Lower leg skin (tissue), 4 donors: ENCODE measurements at places on chromosomes 7 and 10. TPM values are rescaled to one million over a fixed set of nuclear protein-coding genes. Genes with fewer than 3 reads are reported as not detected.

GRCh38 chr7:143222782-143223181, 945 bp downstream of the TAS2R40 start:
- DNase-seq = no peak

GRCh38 chr10:31936086-31936485, 7.5 kb upstream of the ARHGAP12 start:
- DNase-seq = no peak

GRCh38 chr7:44735403-44736165, 13.1 kb upstream of the ZMIZ2 start:
- DNase-seq = no peak

GRCh38 chr10:117920956-117921355, 125.8 kb downstream of the RAB11FIP2 start:
- DNase-seq = peak; percentile 71

GRCh38 chr10:77635402-77636227, 2.0 kb downstream of the KCNMA1 start:
- DNase-seq = no peak

GRCh38 chr7:7772397-7772821, 54.0 kb upstream of the RPA3 start:
- DNase-seq = no peak

GRCh38 chr7:123746931-123747488, 1.8 kb downstream of the WASL start:
- no peak for DNase-seq

GRCh38 chr7:131083781-131084180, 243.9 kb upstream of the MKLN1 start:
- DNase-seq = no peak

DNA sequence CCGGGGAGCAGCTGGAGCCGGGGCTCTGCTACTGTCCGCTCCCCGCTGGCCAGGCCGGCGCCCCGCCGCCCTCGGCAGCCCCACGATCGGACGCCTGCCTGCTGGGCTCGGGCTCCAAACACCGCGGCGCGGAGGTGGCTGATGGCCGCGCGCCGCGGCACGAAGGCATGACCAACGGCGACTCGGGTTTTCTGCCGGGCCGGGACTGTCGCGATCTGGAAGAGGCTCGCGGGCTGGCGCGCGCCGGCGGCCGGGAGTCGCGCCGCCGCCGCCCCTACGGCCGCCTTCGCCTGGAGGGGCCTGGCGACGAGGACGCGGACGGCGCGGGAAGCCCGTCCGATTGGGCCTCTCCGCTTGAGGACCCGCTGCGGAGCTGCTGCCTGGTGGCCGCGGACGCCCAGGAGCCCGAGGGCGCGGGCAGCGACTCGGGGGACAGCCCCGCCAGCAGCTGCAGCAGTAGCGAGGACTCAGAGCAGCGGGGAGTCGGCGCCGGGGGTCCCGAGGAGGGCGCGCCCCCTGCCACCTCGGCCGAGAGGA, 570 bp downstream of the TBC1D12 start:
- no peak for DNase-seq

- no peak for DNase-seq
Measured at GRCh38 chr7:73644688-73645286, 20.5 kb upstream of the MLXIPL start.

- DNase-seq = no peak
Measured at GRCh38 chr10:17143055-17143690, 13.6 kb upstream of the CUBN start.

DNA sequence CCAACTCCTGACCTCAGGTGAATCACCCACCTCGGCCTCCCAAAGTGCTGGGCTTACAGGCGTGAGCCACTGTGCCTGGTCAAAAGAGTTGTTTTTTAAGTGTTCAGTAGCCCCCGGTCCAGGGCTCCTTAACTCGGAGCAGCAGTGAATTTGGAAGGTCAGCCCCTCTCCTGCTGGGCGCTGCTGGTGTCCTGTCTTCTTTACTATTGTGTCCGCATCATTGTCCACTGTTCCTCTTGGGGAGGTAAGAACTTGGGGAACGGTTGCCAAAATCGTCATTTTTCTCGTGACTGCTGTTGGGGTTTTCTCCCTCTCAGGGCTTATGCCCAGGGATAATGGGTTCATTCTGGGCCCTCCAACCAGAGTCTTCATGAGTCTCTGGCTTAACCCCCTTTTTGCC, 46.7 kb downstream of the CAMK1D start:
- no peak for DNase-seq

DNA sequence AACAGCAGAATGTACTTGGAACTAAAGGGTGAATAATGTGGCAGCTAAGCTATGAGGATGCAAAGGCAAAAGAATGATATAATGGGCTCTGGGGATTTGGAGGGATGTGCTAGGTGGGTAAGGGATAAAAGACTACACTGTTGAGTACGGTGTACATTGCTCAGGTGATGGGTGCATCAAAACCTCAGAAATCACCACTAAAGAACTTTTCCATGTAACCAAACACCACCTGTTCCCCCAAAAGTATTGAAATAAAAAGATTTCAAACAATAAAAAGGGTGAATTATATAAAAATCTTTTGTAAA, 1.6 kb upstream of the CHCHD2 start:
- no peak for DNase-seq

DNA sequence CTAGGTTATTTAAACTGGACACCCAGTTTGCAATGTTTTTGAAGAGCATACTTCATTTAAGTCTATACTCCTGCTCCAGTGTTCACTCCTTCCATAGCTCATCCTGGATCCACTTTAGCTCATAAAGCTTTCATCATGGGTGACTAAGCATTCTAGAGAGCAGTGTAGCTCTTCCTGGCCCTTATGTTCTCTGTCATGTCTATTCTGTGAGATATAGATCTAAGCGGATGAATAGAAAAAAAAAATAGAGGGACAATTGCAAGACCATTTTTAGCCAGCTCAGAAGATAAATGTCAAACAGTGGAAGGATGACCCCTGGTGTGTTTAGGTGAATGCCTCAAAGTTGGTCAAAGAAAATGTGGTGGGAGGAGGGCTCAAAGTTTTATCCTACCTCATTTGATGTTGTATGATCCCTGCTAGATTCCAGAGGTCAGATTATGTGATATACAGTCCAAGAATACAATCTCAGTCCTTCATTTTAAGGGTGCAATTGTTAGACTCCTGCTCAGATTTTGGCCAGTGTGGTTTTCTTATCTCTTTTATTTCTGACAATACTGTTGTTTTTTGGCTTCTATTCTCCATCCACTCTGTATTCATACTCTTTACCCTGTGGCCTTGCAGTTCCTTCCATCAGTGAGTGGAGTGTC, 7.5 kb upstream of the HECW1 start:
- DNase-seq = no peak

DNA sequence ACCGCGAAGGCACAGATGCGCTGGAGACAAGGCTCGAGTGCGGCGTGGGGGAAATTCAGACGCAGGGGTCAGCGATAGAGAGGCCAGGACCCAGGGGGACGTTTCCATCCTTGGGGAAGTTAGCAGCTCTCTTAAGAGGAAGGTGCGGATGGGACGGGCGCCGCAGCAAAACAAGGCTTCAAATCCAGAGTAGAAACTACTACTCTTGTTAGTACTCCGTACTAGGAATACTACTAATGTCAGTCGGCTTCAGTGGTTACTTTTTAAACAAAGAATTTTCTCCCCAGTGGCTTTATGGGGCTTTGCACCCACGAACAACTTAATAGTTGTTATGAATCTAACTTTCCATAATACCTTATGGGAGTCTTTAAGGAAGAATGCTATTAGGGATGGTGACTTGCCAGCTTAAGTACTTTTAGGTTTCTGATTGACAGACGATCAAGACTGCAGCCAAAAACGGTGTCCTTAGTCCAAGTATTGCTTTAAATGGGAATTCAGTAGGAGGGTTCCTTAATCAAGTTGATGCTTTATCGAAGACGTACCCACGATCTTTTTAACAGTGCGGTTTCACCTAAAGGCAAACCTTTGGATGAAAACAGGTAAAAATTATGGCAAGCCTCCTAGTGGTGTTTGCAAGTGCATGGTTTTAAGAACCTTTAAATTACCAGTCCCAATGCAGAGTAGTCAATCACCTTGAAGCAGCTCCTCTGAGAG, 812 bp upstream of the IDE start:
- DNase-seq = no peak

DNA sequence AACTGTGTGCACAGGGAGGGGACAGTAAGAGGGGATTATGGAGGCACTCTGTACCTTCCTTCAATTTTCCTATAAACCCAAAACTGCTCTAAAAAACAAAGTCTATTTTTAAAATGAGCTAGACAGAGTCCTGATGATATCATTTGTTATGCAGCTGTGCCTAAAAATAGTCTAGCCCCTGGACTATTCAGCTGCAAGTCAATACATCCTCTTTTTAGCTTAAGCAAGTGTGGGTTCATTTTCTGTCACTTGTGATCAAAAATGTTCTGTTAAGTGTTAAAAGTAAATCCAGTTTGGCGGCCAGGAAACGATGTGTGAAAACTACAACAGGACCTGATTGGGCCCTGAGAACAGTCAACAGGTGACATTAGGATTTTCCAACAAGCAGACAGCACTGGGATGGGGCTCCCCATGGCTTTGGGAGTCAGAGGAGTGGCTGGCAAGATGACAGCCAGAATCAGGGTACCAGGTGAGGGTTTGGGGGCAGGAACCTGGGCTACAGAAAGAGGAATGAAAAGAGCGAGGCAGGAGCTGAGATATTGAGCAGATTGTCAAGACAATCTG, 33.9 kb downstream of the FAM107B start:
- no peak for DNase-seq

GRCh38 chr7:2024567-2024918, 208.2 kb downstream of the MAD1L1 start:
- peak; percentile 45 for DNase-seq

DNA sequence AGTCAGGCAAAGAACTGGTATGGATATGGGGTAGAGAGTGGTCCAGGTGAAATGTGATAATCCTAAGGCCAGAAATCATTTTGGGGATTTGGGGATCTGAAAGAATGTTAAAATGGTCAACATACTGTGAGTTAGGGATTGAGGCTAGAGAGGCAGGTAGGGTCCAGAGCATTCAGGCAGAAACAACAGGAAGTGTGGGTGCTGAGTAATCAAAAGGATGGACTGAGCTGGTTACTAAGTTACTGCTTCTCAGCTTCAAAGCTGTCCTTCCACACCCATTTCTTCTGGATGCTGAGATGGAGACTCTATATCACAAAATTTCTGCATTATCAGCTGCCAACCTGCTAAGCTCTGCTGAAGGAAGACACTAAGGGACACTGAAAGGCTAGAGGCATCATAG, 30.6 kb upstream of the PRKCQ start:
- DNase-seq = no peak

- DNase-seq = no peak
Measured at GRCh38 chr10:50216894-50217293, 34.4 kb downstream of the ASAH2 start.

GRCh38 chr10:122062831-122063674, 74.1 kb downstream of the TACC2 start:
- DNase-seq = peak; percentile 91

- no peak for DNase-seq
Measured at GRCh38 chr10:113303544-113304146, 249.2 kb upstream of the HABP2 start.

DNA sequence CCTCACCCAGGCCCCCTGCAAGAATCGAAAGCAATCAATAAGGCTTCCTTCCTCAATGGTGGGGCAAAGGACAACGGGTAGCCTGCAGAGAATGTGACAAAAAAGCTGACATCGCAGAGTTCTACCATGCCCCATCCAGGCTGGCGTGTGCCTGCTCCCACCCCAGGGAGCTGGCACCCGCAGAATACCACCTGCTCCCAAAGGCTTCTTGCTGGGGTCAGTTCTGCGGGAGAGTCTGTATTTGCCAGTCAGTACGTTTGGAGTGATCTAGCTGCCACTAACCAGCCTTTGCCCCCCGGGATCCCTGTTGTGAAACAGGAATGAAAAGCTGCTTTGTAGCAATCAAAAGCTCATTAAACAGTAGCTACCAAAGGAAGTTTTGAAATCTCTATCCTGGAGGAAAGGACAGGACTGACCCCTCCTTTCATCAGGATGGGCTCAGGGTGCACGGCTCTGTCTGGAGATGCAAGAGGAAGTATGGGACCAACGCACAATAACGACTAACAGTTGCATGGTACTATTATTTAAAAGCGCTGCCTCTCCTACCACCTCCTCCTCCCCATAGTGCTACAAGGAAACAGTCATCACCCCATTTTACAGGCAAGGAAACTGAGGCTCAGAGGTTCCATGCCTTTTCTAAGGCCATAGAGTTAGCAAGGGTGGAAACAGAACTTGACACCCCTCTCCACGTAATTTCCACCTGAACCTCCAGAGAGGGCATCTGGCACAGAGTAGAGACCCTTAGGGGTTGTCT, 67.0 kb downstream of the FGFR2 start:
- DNase-seq = no peak

GRCh38 chr10:92688927-92689662, 660 bp upstream of the HHEX start:
- DNase-seq = no peak

GRCh38 chr7:147774461-147774860, 816.1 kb upstream of the C7orf33 start:
- DNase-seq = no peak

DNA sequence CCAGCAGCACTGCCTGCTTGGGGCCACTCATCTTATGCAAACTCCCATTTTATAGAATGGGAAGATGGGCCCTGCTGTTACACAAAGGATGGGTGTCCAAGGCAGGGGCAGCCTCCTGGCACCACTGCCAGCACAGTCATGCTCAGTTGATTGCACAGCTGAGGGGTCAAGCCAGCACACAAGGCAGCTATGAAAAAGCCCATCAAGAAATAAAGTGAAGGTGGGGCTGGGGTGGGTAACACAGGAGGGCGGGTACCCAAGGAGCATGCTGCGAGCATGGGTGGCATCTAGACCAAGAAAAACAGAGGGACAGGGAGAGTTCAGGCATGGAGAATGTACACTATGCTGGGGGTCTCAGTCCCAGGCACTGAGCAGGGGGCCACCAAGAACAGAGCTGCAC, 74.7 kb upstream of the UNC5B start:
- DNase-seq = peak; percentile 17

- DNase-seq = no peak
Measured at GRCh38 chr7:129664029-129665012, 52.8 kb downstream of the NRF1 start.

- DNase-seq = no peak
Measured at GRCh38 chr10:124087672-124088634, 5.4 kb downstream of the CHST15 start.

GRCh38 chr7:30740417-30741181, 11.3 kb upstream of the INMT start:
- peak; percentile 69 for DNase-seq

- no peak for DNase-seq
Measured at GRCh38 chr7:156166692-156167416, 354.6 kb upstream of the SHH start.

DNA sequence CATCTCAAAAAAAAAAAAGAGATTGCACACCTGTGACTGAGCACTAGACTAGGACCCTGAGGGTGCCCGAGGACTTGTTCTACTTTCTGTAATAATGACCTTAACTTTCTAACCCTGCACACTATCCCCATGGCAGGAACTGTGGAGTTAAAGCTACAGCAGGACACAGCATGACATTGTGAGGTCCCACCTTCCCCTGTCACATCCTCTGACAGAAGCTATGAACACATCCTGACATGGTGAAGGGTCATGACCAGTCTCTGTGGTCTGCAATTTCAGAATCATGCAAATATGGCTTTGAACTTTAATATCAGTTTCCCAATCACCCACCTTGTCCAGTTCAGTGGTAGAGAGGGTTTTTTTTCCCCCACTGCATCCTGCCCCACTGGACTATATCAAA, 18.5 kb upstream of the SAR1A start:
- DNase-seq = no peak

Gene MMS19
- total RNA-seq = 103 TPM

Gene CHRM2
- not detected for total RNA-seq

Gene GOLGA7B
- 7.3 TPM for total RNA-seq

Gene XRCC2
- total RNA-seq = 0.25 TPM

Gene BBIP1
- total RNA-seq = 6.0 TPM

Gene PLXNA4
- 5.5 TPM for total RNA-seq

Gene CYP2C19
- 0.25 TPM for total RNA-seq

Gene TMEM213
- total RNA-seq = 2.5 TPM
